ENCODE measurements at places on chromosomes 6 and 20.

DNA sequence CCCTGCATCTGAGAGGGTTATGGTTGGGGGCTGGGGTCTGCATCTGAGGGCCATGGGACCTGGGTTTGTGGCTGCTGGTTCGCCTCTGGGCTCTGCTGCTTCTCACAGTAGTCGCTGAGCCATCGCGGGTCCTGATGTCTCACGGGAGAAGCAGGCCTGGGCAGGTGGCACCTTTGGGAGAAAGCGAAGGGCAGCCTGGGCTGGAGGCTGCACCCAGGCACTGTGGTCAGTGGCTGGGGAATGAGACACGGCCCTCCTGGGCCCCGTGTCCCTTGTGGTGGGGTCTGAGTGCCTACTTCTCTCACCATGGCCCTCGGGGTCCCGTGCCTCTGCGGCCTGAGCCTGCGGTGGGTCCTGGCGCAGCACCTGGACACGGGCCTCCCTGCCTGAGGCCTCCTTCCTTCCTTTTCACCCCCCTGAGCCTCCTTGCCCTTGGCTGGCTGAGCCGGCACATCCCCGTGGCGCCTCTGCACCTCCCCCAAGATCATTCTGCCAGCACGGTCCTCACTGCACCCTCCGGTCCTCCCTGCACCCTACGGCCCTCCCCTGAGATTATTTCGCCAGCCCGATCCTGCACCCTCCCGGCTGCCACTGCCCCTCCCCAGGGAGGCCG, 206.0 kb downstream of the ERMARD start:
- no peak for DNase-seq

DNA sequence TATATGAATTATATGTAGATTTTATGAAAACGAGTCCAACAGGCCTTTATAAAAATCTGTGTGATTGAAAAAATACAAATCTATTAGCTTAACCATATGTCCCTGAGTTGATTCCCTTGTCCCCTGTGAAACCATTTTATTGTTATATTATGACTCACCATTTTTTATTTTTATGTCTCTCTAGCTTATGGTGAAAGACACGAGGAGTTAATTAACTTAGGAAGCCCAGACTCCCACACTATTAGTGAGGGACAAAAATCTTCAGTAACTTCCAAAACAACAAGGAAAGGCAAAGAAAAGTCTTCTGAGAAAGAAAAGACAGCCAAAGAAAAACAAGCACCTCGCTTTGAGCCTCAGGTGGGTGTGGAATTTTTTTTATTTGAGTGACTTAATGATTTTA, 183.1 kb downstream of the ADGB start:
- DNase-seq, result no peak

DNA sequence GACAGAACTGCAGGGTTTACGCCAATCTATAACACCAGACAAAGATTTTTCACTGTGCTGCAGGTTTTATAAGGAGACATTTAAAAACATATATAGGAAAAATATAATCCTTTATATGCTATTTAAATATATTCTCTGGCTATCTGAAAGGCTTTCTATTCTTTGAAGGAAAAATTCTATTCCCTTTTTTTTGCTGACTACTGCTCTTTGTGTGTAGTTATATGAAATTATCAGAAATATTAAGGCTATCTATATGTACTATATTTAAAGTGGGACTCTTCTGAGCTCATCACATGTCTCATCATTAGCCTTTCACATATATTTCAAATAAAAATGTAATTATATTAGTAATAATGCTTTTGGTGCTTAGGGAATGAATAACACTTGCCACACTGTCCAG, 930.7 kb downstream of the EYS start:
- no peak for DNase-seq

GRCh38 chr6:150528648-150529285, 70.9 kb upstream of the PLEKHG1 start:
- no peak for DNase-seq

DNA sequence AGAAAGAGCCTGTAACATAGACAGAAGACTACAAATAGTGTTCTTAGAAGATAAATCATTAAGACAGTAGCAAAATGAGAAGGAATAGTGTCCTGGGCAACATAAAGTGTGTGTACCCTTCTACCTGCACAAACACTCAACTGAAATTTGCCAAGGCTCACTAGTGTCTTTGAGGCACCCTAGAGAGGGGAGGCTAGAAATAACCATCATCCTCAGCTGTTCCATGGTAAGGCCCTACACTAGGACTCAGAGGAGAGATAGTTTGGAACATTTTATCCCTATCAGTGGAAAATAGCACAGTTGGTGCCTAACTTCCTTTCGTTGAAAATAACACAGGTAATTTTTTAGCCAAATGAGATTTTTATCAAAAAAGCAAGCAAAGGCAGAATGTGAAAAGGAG, 230.7 kb downstream of the LAMA2 start:
- DNase-seq, result no peak

GRCh38 chr6:47103931-47104330, 61.8 kb upstream of the ADGRF1 start:
- no peak for DNase-seq

All from substantia nigra (tissue), 51 donors.